NCI-H748 treated with DMSO at 0.1 percent for 48 hours (cell line): ENCODE measurements at places on chromosomes 16 and 17.

- DNase-seq: no peak
Measured at GRCh38 chr16:54444851-54445458, 158.4 kb upstream of the IRX3 start.

GRCh38 chr17:17812211-17813054 lies 24.4 kb downstream of the SREBF1 start:
- DNase-seq: no peak

DNA sequence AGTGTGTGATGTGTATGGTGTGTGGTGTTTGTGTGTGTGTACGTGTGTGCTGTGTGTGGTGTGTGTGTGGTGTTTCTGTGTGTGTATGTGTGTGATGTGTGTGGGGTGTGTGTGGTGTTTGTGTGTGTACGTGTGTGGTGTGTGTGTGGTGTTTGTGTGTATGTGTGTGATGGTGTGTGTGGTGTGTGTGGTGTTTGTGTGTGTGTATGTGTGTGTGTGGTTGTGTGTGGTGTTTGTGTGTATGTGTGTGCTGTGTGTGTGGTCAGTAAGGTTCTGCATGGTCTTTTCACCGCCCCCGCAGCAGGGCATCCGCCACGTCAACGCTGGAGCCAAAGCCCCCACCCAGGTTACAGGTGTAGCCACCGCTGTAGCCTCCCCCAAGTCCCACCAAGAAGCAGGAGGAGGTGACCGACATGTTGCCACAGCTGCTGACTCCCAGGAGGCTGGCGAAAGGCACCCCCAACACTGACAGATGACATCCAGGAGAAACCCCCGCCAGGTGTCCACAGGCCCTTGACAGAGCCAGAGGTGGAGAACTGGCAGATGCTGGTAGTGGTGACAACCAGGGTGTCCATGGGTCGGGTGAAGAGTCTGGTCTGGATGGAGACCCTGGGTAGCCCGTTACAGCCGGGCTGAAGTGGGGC lies 9.3 kb upstream of the KRT17 start:
- DNase-seq: no peak

- no peak for DNase-seq
Measured at GRCh38 chr17:69945698-69946185, 129.3 kb upstream of the KCNJ16 start.

- no peak for DNase-seq
Measured at GRCh38 chr17:79047923-79048825, 24.2 kb downstream of the C1QTNF1 start.

GRCh38 chr17:79152110-79152509 lies 77.5 kb downstream of the ENGASE start:
- no peak for DNase-seq

DNA sequence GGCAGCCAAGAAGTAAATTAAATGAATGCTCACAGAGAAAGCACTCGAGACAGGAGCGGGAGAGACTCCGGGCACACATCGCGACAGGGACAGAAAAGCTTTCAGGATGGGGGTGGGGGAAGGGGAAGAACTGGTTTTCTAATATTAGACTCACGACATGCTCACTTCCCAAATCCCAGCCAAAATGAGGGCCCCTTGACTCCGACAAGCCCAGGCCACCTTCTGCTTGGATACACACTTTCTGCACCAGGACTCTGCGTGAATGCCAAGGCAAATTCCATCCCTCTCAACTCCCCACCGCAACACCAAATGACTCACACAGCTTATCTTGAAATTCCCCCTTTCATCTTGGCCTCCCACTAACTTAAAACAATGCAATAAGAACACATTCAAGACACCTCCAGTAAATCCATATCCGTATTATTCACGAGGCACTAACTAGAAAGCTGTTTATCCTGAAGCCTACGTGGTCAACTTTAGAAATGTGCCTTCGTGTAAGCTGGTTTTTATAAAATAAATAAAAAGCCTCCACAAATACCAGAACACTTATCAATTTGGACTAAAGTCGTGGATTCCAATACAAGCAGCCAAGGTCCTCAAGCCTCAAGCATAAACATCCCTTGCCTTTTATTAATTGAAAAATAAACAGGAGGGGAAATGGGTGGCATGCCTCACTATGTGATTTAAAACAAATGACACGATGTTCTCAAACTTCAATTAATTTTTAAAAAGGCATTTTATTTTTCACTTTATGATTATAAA lies 46.1 kb downstream of the NXN start:
- no peak for DNase-seq

DNA sequence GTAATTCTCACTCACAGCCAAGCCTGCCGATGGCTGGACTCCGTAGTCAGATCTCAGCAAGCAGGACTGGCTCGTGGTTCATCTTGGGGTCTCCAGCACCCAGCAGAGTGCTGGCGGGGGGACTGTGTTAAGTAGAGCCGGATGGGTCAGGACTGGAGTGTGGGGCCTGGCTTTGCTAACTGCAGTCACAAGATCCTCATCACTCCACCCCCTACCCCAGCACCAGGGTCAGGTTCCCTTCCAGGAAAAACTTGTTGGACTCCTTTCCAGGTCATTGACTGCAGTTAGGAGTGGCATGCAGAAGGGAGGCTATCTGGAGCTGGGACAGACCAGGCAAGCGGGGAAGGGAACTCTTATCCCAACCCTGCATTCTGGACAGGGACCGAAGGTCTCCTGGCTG lies 6.0 kb downstream of the CIITA start:
- no peak for DNase-seq
